ENCODE measurements at places on chromosomes 7 and 10.

DNA sequence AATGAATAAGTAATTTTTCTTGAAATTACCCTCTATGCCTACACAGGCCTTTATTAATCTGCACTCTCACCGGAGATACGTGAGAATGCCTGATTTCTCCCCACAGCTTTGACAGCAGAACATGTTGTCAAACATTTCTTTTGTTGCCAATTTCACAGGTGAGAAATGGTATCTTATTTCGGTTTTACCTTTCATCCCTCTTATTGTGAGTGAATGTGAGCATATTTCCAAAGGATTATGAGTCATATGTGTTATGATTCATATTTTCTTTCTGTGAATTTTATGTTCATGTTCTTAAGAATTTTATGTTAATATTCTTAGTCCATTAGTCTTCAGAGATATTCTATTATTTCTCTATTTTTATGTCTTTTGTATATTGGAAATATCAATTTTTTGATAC is 965.1 kb downstream of the CCSER2 start:
- DNase-seq: no peak

DNA sequence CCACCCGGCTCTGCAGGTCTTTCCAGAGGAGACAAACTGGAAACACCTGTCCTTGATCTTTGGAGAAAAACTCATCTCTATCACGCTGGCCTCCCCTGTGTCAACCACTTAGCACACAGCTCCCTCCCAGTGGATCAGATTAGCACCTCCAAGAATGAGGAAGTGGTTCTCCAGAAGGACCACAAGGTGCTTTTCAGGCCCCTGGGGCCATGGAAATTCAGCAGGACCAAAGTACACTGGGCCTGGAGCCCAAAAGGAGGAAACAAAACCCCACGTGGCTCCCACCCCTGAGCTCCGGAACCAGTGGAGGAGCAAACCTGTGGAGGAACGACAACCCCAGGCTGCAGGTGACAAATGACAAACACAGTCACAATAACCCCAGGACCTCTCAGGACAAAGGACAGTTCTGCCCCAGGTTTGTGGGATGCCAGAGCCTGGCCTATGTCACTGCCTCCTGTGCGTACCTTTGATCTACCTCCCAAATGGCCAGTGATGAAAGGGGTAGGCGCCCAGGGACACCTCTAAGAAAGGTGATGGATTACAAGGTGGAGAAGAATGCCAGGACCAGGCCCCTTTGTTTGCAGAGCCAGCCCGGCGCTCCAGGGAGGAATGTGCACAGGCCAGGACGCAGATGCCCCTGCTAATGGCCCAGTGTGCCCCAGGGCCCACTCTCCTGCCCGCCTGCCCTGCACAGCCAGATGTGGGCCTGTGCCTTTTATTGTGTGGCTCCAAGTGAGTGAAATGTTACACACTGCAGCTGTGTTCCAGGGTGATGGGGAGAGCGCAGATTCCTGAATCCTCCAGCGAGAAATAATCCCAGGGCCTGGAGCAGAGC is 5.7 kb downstream of the TNS3 start:
- no peak for DNase-seq

DNA sequence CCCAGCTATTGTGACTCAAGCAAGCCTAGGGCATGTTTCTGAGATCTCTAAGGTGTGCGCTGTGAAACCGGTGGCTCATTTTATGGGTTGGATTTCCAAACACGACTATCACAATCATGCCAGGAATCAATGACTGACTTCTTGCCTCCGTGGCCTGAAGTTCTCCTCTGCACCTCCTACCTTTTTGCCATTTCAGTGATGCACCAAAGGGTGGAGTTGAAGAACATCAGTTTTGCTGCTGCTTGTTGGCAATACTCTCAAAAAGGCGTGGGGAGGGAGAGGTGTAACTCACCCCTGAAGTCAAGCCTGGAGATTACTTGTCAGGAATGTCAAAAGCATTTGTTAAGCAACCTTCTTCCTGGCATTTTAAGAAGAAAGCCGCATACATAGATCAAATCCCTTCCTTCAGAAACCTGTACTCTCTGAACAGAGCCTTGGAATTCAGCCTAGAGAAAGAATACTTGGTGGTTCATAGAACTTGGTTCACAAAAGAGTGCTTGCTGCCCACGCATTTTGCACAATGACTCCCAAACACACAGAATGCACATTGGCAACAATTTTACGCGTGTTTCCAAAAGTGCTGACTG is 41.0 kb downstream of the KIAA1217 start:
- no peak for DNase-seq

GRCh38 chr7:35869810-35870209 is 69.0 kb downstream of the SEPTIN7 start:
- DNase-seq: no peak

GRCh38 chr10:124701881-124702656 is 42.1 kb downstream of the FAM53B start:
- no peak for DNase-seq

DNA sequence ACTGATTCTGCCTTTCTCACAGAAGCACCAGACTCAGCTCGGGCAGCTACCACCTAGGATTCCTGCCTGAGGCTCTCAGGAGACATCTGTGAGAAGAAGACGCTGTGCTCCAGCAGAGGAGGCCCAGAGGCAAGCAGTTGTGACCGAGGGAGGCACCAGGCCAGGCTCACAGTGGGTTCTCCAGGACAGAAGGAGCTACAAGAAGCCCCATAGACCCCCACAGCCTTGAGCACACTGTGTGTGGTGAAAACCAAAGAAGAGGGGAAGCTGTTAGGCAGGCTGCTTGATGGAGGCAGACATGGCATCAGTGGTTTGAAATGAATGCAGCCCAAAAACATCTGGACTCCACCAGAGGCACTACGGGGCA is 198.8 kb downstream of the GRID1 start:
- DNase-seq: no peak

GRCh38 chr10:17652585-17652984 is 8.6 kb downstream of the STAM start:
- no peak for DNase-seq

DNA sequence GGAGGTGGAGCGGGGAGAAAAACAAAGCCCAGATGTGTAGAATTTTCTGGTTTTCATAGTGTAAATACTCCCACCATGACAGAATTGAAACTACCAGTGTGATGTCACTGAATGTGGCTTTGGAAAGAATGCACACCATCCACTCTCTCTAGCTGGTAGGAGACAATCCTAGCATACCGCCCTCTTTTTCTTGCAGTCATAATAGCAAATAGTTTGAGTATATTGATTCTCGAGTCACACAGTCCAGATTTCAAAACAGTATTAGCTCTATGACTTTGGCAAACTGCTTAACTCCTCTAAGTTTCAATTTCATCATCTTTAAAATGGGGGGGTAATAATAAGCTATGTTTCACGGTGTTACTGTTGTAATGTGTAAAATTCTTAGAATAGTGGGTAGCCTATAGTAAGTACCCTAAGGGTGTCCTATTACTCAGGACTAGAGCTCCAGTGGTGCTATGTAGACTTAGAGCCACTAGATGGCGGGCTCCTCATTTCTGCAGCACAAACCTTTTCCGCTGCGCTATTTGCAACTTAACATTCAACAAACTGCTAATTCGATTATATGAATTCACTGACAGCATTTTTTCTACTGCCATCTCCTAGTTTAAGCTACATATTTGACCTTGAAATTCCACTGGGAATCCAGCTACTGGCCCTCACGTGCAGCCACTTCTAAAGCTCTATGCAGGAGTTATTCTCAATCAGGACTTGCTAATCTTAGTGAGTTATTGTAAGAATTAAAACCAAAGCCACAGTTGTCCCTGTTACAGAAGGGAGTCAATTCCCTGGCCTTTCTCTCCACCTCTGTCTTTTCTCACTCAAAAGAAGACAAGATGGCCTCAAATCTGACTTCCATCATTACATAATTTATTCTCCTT is 18.7 kb downstream of the TAS2R40 start:
- DNase-seq: no peak

- no peak for DNase-seq
Measured at GRCh38 chr10:5376450-5376849, 11.7 kb downstream of the UCN3 start.

GRCh38 chr7:163971-164881 is 28.1 kb upstream of the FAM20C start:
- no peak for DNase-seq

Measured in NCI-H1436 treated with DMSO at 0.1 percent for 48 hours (cell line).